ENCODE measurements at places on chromosomes 5 and 9.
A peak's percentile ranks its signal among the peaks of the same experiment; 100 is the strongest.

- no peak for DNase-seq
Observed at GRCh38 chr5:116521173-116521872, 53.3 kb downstream of the SEMA6A start.

GRCh38 chr5:103829585-103829984 lies 267.0 kb upstream of the NUDT12 start:
- DNase-seq = no peak

DNA sequence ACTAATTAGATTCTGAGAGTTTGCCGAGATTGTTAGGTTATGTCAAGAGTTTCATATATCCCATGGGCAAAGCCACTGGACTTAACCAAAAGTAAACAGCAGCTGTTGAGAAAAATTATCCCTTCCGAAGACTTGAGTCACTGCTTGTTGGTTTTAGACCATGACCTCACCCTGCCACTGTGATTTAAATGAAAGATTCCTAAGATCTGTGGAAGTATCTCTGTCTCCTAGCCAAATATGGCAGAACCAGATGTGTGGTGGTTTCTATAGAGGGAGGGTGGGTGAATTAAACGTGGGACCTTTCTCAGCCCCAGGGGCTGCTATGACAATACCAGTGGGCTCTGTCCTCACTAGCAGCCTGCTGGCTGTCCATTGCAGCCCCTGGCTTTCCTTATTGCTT lies 19.3 kb downstream of the DMRT3 start:
- DNase-seq = no peak

GRCh38 chr5:35317586-35317985 lies 87.3 kb upstream of the PRLR start:
- DNase-seq = no peak

DNA sequence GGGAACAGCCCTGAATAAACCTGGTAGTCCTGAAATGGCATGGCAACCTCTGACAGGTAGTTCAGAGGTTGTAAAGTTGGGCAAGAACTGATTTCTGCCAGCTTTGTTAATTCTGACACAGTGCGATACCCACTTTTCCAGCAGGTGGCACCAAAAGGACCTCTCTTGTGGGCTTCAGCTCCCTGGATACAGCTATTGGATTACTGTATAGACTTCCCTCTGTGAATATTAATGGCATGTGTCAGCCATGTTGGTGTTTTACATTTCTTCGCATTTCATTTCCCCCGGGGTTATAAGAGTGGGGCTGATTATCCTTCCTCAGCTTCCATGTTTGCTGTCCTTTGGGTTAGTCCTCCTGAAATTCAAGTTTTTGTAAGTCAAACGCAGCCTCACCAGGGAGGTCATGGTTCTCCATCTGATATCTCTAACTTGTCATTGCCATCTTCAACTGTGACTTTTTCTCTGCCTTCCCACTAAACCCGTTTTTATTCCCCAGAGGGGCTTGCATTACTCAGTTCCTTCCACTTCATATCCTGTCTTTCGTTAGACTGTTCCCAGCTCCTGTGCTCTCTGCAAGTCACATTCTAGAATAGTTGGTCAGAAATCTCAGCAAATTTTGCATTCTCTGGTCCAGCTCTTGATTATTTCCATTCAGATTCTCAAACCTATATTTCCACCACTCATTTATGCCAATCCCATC lies 135.6 kb downstream of the LIFR start:
- DNase-seq = peak; percentile 9

DNA sequence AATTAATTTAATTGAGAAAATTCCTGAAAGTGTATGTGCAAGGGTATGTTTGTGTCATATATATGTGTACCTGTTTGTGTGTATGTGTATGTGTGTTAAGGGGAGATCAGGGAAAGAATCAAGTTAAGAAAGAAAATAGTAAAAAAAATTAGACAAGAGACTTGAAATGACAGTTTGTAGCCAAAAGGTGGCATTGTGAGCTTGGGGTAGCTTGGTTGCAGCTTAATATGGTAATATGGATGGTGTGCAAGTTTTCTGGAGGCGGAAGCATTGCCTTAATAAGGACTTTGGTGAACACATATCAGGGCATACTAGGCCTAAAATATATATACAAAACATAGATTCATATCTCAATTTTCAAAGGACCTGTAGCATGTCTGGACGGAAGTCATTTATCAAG lies 129.9 kb downstream of the INSYN2B start:
- no peak for DNase-seq

- no peak for DNase-seq
Observed at GRCh38 chr5:88845081-88845697, 37.8 kb downstream of the MEF2C start.

DNA sequence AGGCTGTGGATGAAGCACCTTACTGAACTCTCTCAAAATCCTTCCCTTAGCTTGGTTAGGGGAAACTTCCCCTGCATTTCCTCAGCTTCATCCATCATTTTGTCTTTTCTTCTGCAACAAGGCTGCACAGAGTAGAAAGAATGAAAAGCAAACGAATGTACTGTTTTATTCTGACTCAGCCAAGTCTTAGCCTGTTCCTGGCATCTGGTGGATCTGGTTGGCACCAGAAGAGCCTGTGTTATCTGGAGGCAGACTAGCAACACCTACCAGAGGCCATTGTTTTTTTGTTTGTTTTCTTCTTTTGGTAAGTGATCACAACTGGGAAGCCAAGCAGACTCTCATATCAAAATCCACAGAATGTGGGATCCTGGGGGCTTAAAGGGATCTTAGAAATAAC lies 200.7 kb downstream of the FANCC start:
- DNase-seq = no peak
